IgD-negative memory B cell (primary cell): ENCODE measurements at places on chromosomes 1 and 21. TPM values are rescaled to one million over a fixed set of nuclear protein-coding genes. Genes with fewer than 3 reads are reported as not detected.

The S100B gene
- polyA plus RNA-seq: 4.2 TPM

The OR6N1 gene
- not detected for polyA plus RNA-seq

The PLEKHA6 gene
- polyA plus RNA-seq: 0.11 TPM

The LAD1 gene
- polyA plus RNA-seq: not detected

The LY9 gene
- polyA plus RNA-seq: 158 TPM

The DCAF6 gene
- polyA plus RNA-seq: 11.9 TPM

The AQP10 gene
- not detected for polyA plus RNA-seq

The OR2T3 gene
- not detected for polyA plus RNA-seq

The NBPF6 gene
- polyA plus RNA-seq: not detected

The FAM110D gene
- polyA plus RNA-seq: not detected

The CAMSAP2 gene
- polyA plus RNA-seq: 0.06 TPM

The NTMT2 gene
- polyA plus RNA-seq: not detected

The RGSL1 gene
- polyA plus RNA-seq: not detected

The PTGER3 gene
- polyA plus RNA-seq: not detected

The ZNF695 gene
- polyA plus RNA-seq: 0.36 TPM

The CZIB gene
- 46.8 TPM for polyA plus RNA-seq

The IRF6 gene
- polyA plus RNA-seq: 0.93 TPM
